Nephron progenitor cell (in vitro differentiated cells): ENCODE measurements at places on chromosomes 1 and 21.

DNA sequence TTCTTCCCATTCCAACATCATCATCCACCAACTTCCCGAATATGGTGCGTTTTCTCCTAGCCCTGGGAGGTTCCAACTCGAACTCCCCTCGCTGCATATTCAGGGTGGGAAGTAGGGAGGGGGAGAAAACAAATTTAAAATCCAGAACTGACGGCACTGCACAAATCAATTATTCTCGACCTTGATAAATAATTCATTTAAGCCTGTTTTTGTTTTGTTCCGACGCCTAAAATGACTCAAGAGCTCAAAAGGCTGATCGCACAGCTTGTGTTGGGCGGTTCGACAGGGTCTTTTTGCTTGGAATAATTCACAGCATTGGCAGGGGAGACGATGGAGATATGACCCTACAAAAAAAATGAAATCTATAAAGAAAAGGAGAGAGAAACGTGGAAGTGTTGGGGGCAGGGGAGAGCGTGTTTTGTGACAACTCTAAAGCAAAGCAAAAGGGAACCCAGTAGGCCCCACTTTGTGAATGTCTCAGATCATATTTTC lies 3.1 kb upstream of the BARHL2 start:
- H3K27ac ChIP-seq, result no peak overlapping the region
- H3K27me3 ChIP-seq, result peaks cover 100% of the 10 kb centered on the region
- no peak for DNase-seq
- H3K36me3 ChIP-seq, result no peaks in the 10 kb centered on the region

DNA sequence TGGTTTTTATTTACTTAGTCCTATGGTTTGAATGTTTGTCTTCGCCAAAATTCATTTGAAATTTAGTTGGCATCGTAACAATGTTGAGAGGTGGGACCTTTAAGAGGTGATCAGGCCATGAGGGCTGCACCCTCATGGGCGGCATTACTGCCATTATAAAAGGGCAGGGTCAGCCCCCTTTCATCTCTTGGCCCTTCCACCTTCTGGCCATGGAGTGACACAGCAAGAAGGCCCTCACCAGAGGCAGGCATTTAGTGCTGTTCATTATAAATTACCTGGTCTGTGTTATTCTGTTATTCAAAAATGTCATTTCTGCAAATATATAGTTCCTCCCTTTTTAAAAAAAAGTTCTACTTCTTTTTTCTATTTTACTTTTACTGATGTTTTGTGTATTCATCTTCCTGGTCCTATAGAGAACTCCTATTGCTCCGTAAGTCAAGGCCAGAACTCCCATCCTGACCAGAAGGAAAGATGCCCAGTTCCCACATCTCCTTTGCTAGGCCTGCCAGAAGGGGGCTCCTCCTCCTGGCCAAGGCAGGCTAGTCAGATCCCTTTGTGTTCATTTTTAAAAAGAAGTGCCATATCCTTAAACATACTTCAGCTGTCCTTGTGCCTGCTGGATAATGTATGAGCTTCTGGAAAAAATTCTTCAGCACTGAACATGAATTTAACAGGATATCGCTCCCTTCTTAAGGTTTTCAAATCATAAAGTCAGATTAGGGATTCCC lies 10.0 kb upstream of the LBR start:
- no peaks in the 10 kb centered on the region for H3K36me3 ChIP-seq
- H3K27ac ChIP-seq, result no peak overlapping the region
- DNase-seq, result no peak
- peaks cover 10% of the 10 kb centered on the region for H3K27me3 ChIP-seq

- no peak for DNase-seq
- peaks cover 2% of the 10 kb centered on the region for H3K27me3 ChIP-seq
- peaks cover 53% of the 10 kb centered on the region for H3K4me1 ChIP-seq
- peaks cover 21% of the 10 kb centered on the region for H3K36me3 ChIP-seq
- H3K4me3 ChIP-seq, result peak overlapping the region; percentile 47
Observed at GRCh38 chr1:151002611-151003010, 4.1 kb downstream of the MINDY1 start.

- peak overlapping the region; percentile 13 for H3K27ac ChIP-seq
- DNase-seq, result no peak
- H3K36me3 ChIP-seq, result no peaks in the 10 kb centered on the region
- peaks cover 9% of the 10 kb centered on the region for H3K27me3 ChIP-seq
- H3K4me3 ChIP-seq, result no peak overlapping the region
- H3K4me1 ChIP-seq, result peaks cover 14% of the 10 kb centered on the region
Observed at GRCh38 chr1:51311826-51312225, 18.5 kb downstream of the TTC39A start.

- no peaks in the 10 kb centered on the region for H3K27me3 ChIP-seq
- peaks cover 8% of the 10 kb centered on the region for H3K4me1 ChIP-seq
- H3K36me3 ChIP-seq, result peaks cover 9% of the 10 kb centered on the region
Observed at GRCh38 chr1:179208681-179209477, 20.6 kb downstream of the ABL2 start.

GRCh38 chr1:217311766-217312165 lies 319.1 kb downstream of the GPATCH2 start:
- no peak for DNase-seq
- H3K4me1 ChIP-seq, result no peaks in the 10 kb centered on the region
- no peaks in the 10 kb centered on the region for H3K36me3 ChIP-seq
- H3K4me3 ChIP-seq, result no peak overlapping the region

GRCh38 chr1:186974774-186975181 lies 146.0 kb downstream of the PLA2G4A start:
- no peaks in the 10 kb centered on the region for H3K36me3 ChIP-seq
- H3K27me3 ChIP-seq, result no peaks in the 10 kb centered on the region
- H3K27ac ChIP-seq, result no peak overlapping the region
- DNase-seq, result no peak
- no peaks in the 10 kb centered on the region for H3K4me1 ChIP-seq

GRCh38 chr1:23657659-23658275 lies 33.8 kb upstream of the RPL11 start:
- H3K4me1 ChIP-seq, result peaks cover 16% of the 10 kb centered on the region
- H3K27me3 ChIP-seq, result peaks cover 5% of the 10 kb centered on the region
- no peak overlapping the region for H3K4me3 ChIP-seq
- DNase-seq, result peak; percentile 78
- H3K27ac ChIP-seq, result peak overlapping the region; percentile 89

GRCh38 chr1:230117694-230118093 lies 50.7 kb downstream of the GALNT2 start:
- H3K36me3 ChIP-seq, result peaks cover 28% of the 10 kb centered on the region
- no peak overlapping the region for H3K4me3 ChIP-seq
- no peak overlapping the region for H3K27ac ChIP-seq
- H3K27me3 ChIP-seq, result no peaks in the 10 kb centered on the region

GRCh38 chr1:230563591-230563990 lies 78.7 kb upstream of the COG2 start:
- no peak overlapping the region for H3K4me3 ChIP-seq
- no peaks in the 10 kb centered on the region for H3K4me1 ChIP-seq
- no peak overlapping the region for H3K27ac ChIP-seq
- no peak for DNase-seq
